ENCODE measurements at places on chromosomes 2 and 18.

- no peak overlapping the region for H3K27ac ChIP-seq
- no peak for DNase-seq
- no peaks in the 10 kb centered on the region for H3K27me3 ChIP-seq
- no peak overlapping the region for H3K4me3 ChIP-seq
Observed at GRCh38 chr2:33265584-33266338, 210.7 kb upstream of the RASGRP3 start.

DNA sequence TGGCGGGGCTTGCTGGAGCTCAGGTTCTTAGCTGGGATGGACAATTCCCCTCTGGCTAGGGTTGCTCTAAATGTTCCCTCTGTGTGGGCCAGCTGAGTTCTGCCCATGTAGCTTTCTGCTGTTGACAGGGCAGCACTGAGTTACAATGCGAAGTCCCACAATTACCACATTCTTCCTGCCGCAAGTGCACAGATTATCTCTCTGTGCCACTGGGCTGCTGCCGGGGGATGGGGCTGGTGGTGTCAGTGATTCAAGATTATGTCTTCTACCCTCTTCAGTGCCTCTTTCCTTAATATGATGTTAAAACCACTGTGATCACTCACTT, 708.1 kb downstream of the SLC4A3 start:
- DNase-seq: no peak
- no peak overlapping the region for H3K27ac ChIP-seq
- H3K4me1 ChIP-seq: no peaks in the 10 kb centered on the region
- H3K27me3 ChIP-seq: no peaks in the 10 kb centered on the region
- no peak overlapping the region for H3K4me3 ChIP-seq
- H3K36me3 ChIP-seq: no peaks in the 10 kb centered on the region

- no peaks in the 10 kb centered on the region for H3K36me3 ChIP-seq
- H3K27ac ChIP-seq: peak overlapping the region; percentile 4
- no peaks in the 10 kb centered on the region for H3K4me1 ChIP-seq
- H3K4me3 ChIP-seq: no peak overlapping the region
- H3K27me3 ChIP-seq: no peaks in the 10 kb centered on the region
Observed at GRCh38 chr18:55097456-55098170, 138.4 kb upstream of the CCDC68 start.

GRCh38 chr2:72415781-72416475, 268.3 kb upstream of the CYP26B1 start:
- DNase-seq: no peak
- H3K4me1 ChIP-seq: no peaks in the 10 kb centered on the region
- H3K36me3 ChIP-seq: no peaks in the 10 kb centered on the region
- no peak overlapping the region for H3K4me3 ChIP-seq
- H3K27ac ChIP-seq: no peak overlapping the region

DNA sequence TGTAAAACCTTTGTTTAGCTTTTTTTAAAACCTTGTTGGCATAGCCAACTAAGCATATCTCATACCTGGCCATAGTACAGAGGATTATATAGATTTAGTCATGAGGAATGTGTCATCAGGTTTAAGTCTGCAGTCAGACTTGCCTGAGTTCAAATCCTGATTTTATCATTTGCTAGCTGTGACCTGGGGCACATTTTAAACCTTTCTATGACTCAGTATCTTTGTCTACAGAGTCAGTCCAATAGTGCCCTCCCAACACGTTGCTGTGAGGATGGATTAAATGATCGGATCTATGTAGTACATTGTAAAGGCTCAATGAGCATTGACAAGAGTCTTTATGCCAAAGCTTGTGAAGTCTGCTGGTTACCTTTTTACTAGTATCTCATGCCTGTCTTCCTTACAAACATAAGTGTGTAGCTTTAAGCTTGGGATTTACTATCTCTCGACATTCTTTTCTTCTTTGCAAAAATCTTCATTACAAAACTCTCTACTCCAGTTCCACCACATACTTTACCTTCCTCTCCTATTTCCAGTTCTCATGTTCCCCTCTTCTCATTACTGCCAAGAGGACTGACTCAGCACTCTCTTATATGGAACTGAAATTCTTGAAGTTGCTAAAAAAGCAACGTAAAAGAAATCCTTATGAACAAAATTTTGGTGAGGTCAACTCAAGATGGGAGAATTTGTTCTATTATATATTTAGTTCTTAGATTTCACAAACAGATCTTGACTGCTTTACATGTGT, 68.1 kb upstream of the RBMS1 start:
- DNase-seq: no peak
- H3K27me3 ChIP-seq: no peaks in the 10 kb centered on the region
- no peak overlapping the region for H3K27ac ChIP-seq
- no peaks in the 10 kb centered on the region for H3K4me1 ChIP-seq

DNA sequence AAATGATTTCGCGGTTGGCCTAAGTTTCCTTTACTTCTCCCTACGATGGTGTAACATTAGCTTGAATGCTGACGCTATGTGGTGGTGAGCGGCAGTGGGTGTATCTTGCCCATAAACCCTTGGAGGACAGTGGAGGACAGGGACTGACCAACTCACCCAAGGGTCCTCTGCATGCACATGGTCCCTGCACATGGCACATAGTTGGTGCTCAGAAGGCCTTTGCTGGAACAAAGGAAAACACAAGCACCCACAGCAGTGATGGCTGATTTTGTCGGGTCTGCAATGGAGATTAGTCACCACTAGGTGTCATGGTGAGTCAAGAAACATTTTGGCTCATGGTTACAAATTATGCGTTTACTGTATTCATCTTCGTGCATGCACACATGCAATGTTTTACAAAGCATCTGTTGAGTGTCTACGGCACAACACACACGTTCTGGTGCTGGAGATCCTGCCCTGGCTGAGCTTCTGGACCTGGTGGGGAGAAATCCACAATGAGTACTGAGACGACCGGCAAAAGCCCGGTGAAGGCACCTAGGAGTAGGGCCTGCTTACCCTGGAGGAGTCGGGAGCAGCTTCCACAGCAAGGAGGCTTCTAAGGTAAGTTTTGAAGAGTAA, 44.0 kb downstream of the PDCL3 start:
- no peaks in the 10 kb centered on the region for H3K36me3 ChIP-seq
- H3K4me3 ChIP-seq: no peak overlapping the region
- H3K4me1 ChIP-seq: no peaks in the 10 kb centered on the region
- no peak overlapping the region for H3K27ac ChIP-seq
- H3K27me3 ChIP-seq: no peaks in the 10 kb centered on the region
- DNase-seq: no peak

DNA sequence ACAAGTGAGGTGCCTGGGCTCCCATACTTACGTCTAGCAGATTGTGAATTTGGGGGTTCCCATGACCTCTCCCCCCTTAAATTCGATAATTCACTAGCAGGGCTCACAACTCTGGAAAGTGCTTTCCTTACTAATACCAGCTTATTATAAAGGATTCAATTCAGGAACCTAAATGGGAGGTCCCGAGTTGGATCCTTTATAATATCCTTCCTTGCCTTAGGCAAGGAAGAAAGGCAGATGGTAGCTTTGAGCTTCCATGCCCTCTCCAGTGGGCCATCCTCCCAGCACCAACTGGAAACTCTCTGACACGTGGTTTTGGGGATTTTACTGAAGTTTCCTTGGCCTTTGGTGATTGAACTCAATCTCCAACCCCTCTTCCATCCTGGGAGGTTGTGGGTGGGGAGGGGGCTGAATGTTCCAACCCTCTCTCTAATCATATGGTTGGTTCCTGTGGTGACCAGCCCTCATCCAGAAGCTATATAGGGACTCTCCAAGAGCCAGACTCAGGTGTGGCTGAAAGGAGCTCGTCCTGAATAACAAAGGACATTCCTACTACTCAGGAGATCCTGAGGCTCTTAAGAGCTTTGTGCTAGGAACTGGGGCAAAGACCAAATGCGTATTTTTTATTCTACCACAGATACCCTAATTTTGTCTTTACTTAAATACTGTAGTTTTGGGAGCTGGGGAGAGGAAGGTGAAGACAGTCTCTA, 62.2 kb downstream of the HAUS1 start:
- H3K4me1 ChIP-seq: no peaks in the 10 kb centered on the region
- H3K36me3 ChIP-seq: no peaks in the 10 kb centered on the region
- H3K27me3 ChIP-seq: no peaks in the 10 kb centered on the region
- no peak overlapping the region for H3K4me3 ChIP-seq
- H3K27ac ChIP-seq: no peak overlapping the region
- no peak for DNase-seq

DNA sequence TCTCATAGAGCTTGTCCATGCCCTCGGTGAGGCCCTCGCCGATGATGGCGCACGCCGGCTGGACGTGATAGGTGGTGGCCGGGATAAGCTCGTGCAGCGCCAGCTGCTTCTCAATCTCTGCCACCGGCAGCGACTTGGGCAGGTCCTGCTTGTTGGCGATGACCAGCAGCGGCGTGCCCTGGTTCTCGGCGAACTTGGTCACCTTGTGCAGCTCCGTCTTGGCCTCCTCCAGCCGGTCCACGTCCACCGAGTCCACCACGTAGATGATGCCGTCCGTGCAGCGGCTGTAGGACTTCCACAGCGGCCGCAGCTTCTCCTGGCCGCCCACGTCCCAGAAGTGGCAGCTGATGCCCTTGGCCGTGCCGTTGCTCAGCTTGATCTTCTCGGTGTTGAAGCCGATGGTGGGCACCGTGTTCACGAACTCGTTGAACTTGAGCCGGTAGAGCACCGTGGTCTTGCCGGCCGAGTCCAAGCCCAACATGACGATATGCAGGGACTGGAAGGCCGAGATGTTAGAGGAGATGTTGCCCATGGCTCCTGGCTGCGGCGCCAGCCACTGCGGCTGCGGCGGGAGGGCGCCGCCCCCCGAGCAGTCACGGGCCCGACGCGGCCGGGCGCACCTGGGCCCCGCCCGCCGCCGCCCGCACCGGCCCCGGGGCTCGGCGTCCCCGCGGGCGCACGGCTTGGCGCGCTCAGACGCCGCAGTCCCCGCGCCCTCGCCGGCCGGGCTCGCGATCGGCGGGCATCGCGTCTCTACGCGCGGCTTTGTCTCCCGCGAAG, 636 bp downstream of the ARL4C start:
- peak overlapping the region; percentile 55 for H3K27ac ChIP-seq
- no peaks in the 10 kb centered on the region for H3K36me3 ChIP-seq
- H3K27me3 ChIP-seq: no peaks in the 10 kb centered on the region
- H3K4me3 ChIP-seq: peak overlapping the region; percentile 53

GRCh38 chr18:77110936-77111335, 21.6 kb downstream of the MBP start:
- DNase-seq: no peak
- H3K4me3 ChIP-seq: no peak overlapping the region
- H3K4me1 ChIP-seq: peaks cover 5% of the 10 kb centered on the region
- H3K36me3 ChIP-seq: no peaks in the 10 kb centered on the region

- no peak for DNase-seq
- no peak overlapping the region for H3K4me3 ChIP-seq
- no peaks in the 10 kb centered on the region for H3K27me3 ChIP-seq
- no peaks in the 10 kb centered on the region for H3K36me3 ChIP-seq
- no peak overlapping the region for H3K27ac ChIP-seq
Observed at GRCh38 chr2:147365622-147366021, 479.2 kb upstream of the ACVR2A start.

GRCh38 chr2:181754105-181754504, 73.8 kb upstream of the NEUROD1 start:
- no peak overlapping the region for H3K27ac ChIP-seq
- no peaks in the 10 kb centered on the region for H3K27me3 ChIP-seq
- no peak for DNase-seq
- no peaks in the 10 kb centered on the region for H3K36me3 ChIP-seq

GRCh38 chr2:222174450-222174849, 124.3 kb downstream of the PAX3 start:
- DNase-seq: no peak
- no peaks in the 10 kb centered on the region for H3K36me3 ChIP-seq

DNA sequence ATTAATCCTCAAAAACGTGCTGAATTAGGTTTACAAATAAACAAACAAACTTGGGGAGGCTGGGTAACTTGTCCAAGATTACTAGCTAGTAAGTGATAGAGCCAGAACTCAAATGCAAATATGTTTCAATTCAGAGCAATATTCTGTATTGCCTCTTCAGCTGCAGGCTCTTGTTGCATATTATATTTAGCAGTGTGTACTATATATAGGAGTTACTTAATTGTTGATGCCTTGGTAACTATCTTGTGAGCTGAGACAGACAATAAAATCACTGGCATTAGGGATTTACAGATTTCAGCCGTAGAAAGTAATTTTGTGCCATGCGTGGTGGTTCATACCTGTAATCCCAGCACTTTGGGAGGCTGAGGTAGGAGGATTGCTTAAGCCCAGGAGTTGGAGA, 10.2 kb upstream of the ANKRD12 start:
- H3K27ac ChIP-seq: no peak overlapping the region
- no peak overlapping the region for H3K4me3 ChIP-seq
- no peaks in the 10 kb centered on the region for H3K36me3 ChIP-seq
- DNase-seq: no peak

- DNase-seq: no peak
- H3K27me3 ChIP-seq: no peaks in the 10 kb centered on the region
- no peak overlapping the region for H3K4me3 ChIP-seq
Observed at GRCh38 chr2:104412384-104412783, 441.5 kb upstream of the POU3F3 start.

DNA sequence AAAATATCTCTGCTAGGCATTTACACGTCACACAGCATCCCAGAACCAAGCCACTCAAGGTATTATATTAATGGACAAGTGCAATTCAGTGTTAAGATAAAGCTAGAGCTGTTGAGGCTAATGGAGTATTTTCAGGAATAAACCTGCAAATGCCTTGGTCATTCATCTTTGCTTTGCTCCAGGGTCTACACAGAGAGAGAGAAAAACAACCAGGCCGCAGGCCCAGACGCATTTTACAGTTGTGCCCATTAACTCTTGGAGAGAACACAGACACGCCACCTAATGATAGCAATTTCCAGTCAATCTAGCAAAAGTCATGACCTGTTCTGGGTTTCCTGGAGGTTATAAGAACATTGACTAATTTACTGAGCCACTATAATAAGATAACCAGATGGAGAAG, 829.3 kb downstream of the LRRTM4 start:
- no peak overlapping the region for H3K4me3 ChIP-seq
- no peak for DNase-seq
- H3K36me3 ChIP-seq: no peaks in the 10 kb centered on the region
- H3K4me1 ChIP-seq: no peaks in the 10 kb centered on the region
- no peak overlapping the region for H3K27ac ChIP-seq
- H3K27me3 ChIP-seq: no peaks in the 10 kb centered on the region

- H3K27me3 ChIP-seq: no peaks in the 10 kb centered on the region
- no peak overlapping the region for H3K27ac ChIP-seq
- H3K4me3 ChIP-seq: no peak overlapping the region
- no peaks in the 10 kb centered on the region for H3K4me1 ChIP-seq
- H3K36me3 ChIP-seq: no peaks in the 10 kb centered on the region
Observed at GRCh38 chr2:142944264-142944663, 66.8 kb downstream of the KYNU start.

GRCh38 chr2:111161971-111162370, 41.3 kb downstream of the BCL2L11 start:
- no peak for DNase-seq
- H3K27ac ChIP-seq: no peak overlapping the region
- no peaks in the 10 kb centered on the region for H3K27me3 ChIP-seq
- no peak overlapping the region for H3K4me3 ChIP-seq
- H3K4me1 ChIP-seq: no peaks in the 10 kb centered on the region
- H3K36me3 ChIP-seq: no peaks in the 10 kb centered on the region

GRCh38 chr2:196131384-196131937, 39.9 kb downstream of the STK17B start:
- H3K4me3 ChIP-seq: no peak overlapping the region
- no peak for DNase-seq
- no peaks in the 10 kb centered on the region for H3K4me1 ChIP-seq
- no peaks in the 10 kb centered on the region for H3K36me3 ChIP-seq
- no peak overlapping the region for H3K27ac ChIP-seq

- peaks cover 4% of the 10 kb centered on the region for H3K27me3 ChIP-seq
- no peaks in the 10 kb centered on the region for H3K4me1 ChIP-seq
- no peak overlapping the region for H3K27ac ChIP-seq
- DNase-seq: peak; percentile 14
- no peaks in the 10 kb centered on the region for H3K36me3 ChIP-seq
Observed at GRCh38 chr2:165794536-165794928, 485 bp upstream of the GALNT3 start.

Measured in uterus (tissue), 4 donors.